ENCODE measurements at places on chromosomes 3 and 15.

- DNase-seq: no peak
Measured at GRCh38 chr3:123348471-123349200, 100.3 kb downstream of the ADCY5 start.

DNA sequence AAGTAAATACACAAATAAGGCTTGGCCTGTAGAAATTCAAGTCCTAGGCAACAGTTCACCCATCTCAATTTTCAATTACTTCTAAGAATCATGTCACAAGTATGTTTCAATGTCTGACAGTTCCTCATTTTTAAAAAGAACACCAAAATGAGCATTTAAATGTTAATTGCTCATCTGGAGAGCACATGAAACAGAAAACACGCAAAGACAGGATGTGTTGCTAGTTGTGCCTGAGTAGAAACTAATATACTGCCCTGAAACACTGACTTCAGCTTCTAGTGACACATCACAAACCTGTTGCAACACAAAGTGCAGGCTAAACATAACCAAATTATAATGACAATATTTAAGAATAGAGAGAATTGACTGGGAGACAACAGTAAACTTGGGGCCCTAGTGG is 167.3 kb upstream of the THBS1 start:
- DNase-seq: no peak

DNA sequence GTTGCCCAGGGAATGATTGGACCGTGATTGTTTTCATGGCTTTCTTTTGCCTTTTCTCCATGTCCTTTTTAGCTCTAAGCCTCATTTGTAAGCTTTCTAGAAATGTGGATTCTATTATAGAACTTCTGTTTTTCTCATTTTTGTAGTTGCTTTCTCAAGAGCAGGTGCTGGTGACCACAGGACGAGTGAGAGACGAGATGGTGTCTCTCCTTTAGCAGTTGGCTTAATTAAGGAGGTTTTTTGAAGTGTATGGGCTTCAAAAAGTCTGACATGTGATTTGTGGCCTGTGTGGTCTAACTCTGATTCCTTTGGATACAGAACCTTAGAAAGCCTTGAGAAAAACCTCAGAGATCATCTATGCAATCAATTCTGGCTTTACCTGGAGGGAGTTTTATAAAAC is 292.8 kb downstream of the LPP start:
- DNase-seq: no peak

GRCh38 chr3:49715611-49716121 is 3.8 kb downstream of the AMIGO3 start:
- DNase-seq: no peak

DNA sequence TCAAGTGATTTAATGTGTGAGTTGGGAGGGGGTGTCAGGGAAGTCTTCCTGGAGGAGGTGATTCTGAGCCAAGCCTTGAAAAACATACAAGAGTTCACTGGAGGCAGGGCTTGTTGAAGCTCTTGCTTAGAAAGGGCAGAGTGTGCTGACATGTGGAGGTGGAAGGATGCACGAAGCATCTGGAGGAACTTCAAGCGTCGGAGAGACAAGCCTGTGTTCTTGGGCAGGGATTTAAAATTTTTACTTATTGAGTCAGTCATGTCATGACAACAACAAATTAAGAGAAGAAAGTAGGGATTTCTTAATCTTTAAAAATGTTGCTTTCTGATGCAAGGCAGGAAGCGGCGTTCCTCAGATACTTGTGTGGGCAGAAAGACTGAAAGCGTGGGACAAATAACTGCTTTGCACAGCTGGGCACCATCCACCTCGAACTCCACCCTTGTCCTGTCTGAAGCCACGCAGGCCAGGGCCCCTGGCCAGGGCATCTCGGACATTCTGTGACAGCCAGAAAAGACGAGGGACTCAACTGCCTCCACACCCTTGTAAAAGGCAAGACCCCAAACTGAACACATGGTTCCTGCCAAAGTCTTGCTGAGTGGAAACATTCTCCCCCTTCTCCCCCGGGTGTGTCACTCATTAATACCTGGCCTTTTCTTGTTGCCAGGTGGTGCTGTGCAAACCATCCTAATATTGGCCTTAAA is 6.9 kb upstream of the IL16 start:
- DNase-seq: no peak

DNA sequence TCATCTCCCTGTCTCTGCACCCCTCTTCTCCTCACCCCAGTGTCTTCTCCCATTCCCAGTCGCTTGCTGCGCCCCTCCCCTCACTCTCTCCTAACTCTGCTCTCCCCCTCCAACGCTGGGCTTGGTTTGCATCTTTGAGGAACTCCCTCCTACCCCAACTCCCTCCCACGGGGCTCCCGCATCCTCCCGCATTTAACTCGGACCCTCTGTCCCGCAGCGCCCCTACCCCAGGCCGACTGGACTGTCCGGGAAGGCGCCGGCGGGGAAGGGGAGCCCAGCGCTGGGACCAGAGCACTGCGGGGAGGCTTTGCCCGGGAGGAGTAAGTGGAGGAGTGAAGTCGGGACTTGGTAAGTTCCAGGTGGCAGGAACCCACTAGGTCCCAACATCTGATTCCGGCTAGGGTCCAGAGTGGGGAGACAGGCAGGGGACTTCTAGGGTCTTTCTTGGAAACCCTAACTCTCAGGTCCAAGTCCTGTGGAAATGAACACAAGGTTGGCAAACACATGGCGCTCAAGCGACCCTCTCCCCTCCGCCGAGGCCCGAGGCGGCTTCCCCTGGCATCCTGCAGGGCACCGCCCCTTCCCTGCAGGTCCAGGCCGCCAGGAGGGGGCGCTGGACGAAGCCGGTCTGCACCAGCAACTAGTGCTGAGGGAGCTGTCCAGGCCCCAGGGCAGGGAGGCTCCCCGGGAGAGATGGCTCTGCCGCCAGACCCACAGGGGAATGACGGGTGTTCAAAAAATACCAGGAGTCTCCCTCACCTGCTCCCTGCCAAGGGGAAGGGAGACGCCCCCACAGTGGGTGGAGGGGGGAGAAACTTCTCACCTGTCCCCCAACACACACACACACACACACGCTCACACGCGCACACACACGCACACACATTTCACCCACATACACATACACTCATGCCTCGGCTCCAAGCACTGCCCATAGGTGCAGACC is 53.2 kb downstream of the LHFPL4 start:
- peak; percentile 54 for DNase-seq

- DNase-seq: no peak
Measured at GRCh38 chr3:192851821-192852372, 65.8 kb downstream of the MB21D2 start.

Measured in activated gamma-delta T cell treated with Interleukin-2 at 50 U/mL for 16 hours (primary cell).